ENCODE measurements at places on chromosomes 1 and 21.

DNA sequence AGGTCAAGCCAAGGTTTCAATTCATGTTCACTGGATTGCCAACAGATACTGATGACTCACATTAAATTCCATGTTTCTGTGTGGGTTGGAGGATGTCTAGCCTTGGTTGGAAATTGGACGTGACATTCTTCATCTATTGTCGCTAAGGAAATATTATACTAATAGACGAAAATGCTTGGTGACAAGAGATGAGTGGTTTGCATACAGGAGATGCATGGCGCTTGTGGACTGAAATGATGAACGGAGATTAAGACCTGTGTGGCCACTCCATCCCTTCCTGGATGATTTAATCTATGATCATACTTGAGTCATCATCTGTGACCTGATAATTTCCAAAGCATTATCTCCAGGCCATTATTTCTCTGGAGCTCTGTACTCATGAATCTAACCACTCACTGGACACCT, 97.0 kb upstream of the CD34 start:
- DNase-seq, result no peak

DNA sequence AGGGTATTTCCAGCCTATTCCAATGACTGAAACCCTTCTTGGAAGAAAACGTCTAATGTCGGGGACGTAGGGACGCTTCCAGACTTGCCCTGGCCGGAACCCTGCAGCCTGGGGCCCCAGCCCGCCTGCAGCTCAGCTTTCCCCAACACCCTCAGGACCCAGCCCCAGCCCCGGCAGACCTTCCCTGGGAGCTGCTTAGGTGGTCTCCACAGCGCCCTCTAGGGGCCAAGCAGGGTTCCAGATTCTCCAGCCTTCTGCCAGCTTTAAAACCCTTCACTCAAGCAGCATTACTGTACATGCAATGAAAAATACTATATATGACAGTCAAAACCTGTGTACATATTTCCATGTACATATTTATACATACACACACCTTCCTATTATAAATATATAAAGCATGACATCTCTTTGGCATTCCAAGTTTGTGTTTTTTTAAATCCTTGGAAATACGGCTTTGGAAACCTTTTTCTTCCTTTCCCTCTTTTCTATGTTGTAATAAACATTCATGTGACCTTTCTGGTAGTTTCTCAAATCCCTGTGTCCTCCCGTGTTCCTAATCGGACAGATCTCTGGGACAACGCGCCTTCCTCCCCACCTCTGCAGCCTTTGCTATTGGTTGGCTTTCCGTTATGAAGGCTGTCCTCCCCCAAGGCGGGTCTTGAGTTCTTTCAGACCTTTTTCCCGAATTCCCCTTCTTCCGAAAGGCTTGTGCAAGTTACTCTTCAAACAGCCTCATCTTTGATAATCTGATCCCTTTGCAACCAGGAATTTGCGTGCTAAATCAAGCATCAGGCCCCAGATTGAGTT, 60.3 kb downstream of the STUM start:
- DNase-seq, result peak; percentile 44

DNA sequence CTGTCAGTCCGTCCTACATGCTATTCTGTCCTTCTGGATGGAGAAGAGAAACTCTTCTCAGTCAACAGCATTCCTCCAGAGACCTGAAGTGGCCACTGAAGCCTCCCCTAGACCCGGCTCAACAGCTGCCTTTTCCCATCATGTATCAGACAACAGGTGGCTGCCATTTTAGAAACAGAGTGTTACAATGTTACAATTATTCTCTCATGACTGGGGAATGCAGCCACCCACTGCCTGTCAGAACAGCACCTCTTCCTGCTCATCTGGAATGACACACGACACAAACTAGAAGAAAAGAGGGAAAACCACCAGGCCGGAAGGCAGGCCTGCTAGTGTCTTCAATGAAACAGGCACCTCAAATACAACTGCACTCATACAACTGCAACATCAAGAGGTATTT, 105.3 kb downstream of the PGBD5 start:
- DNase-seq, result no peak

DNA sequence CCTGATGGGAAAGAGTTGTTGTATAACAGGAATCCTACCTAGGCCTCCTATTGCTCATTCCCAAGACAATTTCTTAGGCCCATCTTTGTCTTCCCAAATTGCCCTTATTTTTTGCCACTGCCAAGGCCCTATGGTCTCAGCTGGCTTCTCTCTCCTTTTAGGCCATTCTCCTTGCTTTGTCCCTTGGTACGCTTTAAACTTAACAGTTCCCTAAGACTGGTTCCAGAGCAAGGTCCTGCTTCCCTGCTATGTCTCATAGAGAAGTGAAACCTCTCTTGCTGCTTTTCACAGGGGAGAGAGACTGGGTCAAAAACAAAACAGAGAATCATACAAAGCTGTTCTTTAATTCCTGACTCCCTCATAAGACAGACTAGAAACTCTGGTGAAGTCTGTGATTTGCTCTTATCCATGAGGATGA, 77.1 kb downstream of the XCL2 start:
- no peak for DNase-seq

- DNase-seq, result no peak
Observed at GRCh38 chr1:85824066-85824840, 116.0 kb upstream of the ZNHIT6 start.

DNA sequence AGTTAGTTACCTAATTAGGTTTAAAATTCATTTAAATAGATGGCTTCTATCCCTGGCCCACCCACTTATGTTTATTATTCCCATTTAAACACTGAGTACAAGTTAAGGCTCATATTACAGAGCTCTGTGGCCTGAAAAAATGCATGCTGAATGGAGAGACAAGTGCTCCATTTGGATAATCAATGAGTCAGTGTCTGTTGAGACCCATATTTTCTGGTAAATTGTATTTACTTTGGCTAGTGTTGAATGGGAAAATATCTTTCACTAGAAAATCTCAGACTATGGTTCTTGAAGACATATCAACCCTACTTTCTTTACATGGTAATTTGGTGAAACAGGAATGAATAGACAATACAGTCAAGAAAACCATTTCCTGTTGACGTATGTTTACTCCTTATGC, 356.0 kb downstream of the S1PR1 start:
- no peak for DNase-seq

DNA sequence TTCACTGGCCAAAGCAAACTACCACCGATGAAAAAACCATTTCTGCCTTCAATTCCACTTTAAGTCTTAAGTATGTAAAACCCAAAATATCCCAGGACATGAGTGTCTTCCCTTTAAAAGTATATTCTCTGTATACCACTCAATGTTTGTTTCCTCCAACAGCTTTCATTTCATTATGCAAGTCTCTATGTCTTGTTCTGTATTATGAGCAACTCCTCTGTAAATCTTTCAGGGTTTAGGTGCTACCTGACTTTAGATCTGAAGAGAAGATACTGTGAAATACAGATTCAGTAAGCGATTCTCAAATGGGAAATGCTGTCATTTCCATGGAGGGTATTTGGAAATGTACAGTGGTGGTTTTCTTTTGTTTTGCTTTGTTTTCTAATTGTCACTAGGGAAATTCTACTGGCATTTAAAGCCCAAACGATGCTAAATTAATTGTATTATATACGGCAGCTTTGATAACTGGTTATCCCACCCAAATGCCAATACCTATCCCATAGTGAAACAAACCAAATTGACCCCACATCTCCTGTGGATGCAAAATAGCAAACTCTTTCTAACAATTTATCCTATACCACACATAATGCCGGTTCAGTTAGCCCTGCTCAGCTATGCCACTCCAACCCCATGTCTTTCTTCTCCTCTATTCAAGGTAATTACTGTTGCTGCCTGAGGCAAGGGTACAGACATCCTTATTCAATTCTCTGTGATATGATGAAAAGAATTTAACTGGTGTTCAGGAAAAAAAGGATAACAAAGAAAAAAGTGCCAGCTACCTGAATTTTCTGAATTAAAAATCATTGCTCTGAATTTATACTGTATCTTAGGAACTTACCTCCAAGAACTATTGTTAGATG, 182.8 kb downstream of the EIF4G3 start:
- DNase-seq, result no peak

DNA sequence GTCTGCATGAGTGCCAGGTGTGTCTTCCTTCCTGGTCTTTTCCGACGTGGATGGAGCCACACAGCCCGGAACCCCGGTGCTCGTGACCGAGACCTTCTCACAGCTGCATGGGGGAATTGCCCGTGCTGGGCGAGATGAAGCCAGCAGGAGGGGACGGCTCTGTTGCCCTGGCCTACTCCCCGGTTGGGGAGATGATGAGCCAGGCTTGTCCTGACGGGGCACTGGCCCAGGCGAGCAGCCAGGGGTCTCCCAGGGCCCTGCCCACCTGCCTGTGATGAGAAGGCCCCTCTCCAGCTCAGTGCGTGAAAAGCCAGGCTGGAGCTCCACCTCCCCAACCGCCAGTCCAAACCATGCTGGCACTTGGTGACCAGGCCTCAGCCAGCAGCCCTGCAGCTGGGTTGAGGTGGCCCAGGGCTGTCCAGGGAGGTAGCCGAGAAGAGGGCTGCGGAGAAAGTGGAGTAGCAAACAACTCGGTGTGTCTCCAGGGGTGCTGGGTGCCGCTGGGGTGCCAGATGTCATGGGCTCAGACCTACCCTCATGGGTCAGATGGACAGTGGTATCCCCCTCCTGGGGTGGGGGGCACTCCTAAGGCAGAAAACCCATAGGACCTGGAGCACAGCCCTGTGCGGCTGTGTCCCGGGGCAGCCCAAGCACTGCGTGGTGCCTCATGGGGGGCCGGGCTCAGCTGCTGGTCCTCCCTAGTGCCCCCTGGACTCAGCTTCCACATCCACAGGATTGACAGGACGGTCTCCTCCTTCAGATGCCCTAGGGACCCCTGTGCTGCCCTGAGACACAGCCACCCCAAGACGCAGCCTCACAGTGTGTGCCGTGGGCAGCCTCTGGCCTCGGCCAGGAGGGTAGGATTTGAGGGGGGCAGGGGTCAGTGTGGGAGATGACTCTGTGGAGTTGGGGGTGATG, 26.1 kb downstream of the PRDM16 start:
- DNase-seq, result no peak

DNA sequence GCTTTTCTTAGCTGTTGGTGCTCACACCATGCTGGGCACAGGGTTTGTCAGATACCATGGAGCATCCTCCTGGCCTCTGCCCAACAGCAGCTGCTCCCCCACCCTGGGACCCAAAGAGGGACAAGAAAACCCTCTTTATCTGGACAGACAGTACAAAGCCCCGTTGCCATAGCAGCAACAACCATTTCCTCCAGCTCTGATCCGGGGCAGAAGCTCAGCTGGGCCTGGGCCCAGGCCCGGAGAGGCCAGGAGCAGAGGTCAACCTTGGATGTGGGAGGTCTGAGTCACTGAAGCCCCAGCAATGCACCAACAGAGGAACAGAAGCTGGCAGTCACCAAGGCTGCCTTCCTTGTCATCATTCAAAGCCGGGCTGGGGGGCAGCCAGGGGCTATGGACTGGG, 228.4 kb upstream of the POU3F1 start:
- no peak for DNase-seq

DNA sequence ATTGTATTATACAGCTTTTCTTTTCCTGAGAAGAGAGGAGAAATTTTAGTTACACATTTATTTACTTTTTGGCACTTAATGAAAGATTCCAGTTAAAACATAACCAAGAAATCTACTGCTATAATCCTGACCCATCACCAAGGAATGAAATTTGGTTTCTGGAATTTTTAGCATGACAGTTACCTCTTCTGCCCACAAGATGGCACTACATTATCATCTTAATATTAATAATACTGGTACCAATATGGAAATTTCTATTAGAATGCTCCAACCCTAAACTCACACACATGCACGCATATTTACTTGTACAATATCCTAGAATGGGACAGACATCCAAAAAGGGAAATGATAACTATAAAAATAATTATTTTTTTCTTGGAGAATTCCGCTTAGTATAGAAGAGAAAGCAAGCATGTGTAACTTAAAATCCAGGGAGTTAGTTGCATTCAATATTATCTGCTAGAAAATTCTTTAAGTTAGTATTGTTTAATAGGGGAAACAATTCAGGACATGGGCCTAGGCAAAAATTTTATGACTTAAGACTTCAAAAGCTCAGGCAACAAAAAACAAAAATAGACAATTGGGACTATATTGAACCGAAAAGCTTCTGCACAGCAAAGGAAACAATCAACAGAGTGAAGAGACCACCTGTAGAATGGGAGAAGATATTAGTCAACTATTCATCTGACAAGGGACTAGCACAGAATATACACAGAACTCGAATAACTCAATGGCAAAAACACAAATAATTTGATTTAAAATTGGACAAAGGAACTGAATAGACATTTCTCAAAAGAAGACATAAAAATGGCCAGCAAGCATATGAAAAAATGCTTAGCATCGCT, 37.4 kb downstream of the MAP3K21 start:
- no peak for DNase-seq

GRCh38 chr1:86229405-86229975, 72.9 kb upstream of the COL24A1 start:
- no peak for DNase-seq

GRCh38 chr1:182685215-182685614, 828 bp upstream of the RGS8 start:
- no peak for DNase-seq

- DNase-seq, result no peak
Observed at GRCh38 chr1:41700986-41701535, 216.6 kb upstream of the EDN2 start.

DNA sequence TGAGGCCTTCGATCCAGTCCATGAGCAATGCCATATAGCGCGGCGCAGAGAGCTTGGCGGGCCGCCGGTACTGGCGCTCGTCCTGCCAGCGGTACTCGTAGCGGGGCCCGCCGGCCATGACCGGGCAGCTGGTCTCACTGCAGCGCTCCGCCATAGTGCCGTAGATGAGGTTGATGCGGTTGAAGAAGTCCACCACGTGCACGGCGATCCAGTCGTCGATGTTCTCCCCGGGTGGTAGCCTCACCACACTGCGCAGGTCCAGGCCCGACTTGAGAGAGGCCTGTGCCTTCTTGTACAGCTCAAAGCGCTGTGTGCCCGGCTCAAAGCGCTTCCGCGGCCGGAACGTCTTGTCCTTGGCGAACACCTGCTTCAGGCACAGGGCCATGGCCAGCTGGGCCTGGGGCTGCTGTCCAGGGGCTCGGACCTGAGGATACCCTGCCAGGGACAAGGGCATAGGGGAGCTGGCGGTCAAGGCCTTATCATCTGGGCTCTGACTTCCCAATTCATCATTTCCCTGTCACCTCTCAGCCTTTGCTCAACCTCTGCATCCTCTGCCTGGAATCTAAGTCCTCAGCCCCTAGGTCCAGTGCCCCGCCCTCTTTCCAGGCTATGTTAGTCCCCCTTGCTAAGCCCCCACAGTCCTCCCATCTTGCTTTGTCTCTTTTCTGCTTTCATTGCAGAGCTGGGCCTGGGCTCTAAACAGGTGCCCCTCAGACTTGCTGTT, 3.5 kb downstream of the MOB3C start:
- no peak for DNase-seq

GRCh38 chr1:41222496-41222895, 19.6 kb downstream of the SCMH1 start:
- DNase-seq, result no peak

GRCh38 chr1:211145944-211146343, 12.0 kb upstream of the KCNH1 start:
- DNase-seq, result no peak

GRCh38 chr1:85225624-85226380, 25.0 kb upstream of the SYDE2 start:
- no peak for DNase-seq
